ENCODE measurements at places on chromosomes 7 and 10. TPM values are rescaled to one million over a fixed set of nuclear protein-coding genes. Genes with fewer than 3 reads are reported as not detected.

The CFAP69 gene
- polyA plus RNA-seq, result 1.2 TPM

The FZD8 gene
- 0.25 TPM for polyA plus RNA-seq

The SSC4D gene
- polyA plus RNA-seq, result 2.3 TPM

The TEX47 gene
- polyA plus RNA-seq, result not detected

The OR13A1 gene
- not detected for polyA plus RNA-seq

The LRRC18 gene
- polyA plus RNA-seq, result not detected

The CPA2 gene
- not detected for polyA plus RNA-seq
